ENCODE measurements at places on chromosomes 5 and 9.
A peak's percentile ranks its signal among the peaks of the same experiment; 100 is the strongest.

DNA sequence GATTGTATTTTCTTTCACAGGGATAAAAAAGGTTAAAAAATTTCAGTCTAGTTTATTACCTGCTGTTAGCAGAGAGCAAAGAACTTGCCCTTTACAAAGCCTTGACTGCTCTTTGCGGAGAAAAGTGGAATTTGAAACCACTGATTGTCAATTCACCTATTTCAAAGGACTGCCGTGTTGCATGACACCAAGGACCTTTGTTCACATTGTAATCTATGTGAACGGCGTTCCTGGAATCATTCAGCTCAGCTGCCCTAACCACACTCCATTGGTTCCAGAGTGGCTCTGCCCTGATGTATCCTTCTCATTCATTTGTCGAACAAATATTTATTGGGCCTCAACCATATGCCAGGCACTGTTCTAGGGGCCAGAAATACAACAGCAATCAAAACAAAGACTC, 377.5 kb upstream of the RFX3 start:
- H3K27ac ChIP-seq, result no peak overlapping the region
- H3K4me1 ChIP-seq, result no peaks in the 10 kb centered on the region
- peaks cover 23% of the 10 kb centered on the region for H3K27me3 ChIP-seq
- DNase-seq, result no peak
- H3K4me3 ChIP-seq, result no peak overlapping the region

DNA sequence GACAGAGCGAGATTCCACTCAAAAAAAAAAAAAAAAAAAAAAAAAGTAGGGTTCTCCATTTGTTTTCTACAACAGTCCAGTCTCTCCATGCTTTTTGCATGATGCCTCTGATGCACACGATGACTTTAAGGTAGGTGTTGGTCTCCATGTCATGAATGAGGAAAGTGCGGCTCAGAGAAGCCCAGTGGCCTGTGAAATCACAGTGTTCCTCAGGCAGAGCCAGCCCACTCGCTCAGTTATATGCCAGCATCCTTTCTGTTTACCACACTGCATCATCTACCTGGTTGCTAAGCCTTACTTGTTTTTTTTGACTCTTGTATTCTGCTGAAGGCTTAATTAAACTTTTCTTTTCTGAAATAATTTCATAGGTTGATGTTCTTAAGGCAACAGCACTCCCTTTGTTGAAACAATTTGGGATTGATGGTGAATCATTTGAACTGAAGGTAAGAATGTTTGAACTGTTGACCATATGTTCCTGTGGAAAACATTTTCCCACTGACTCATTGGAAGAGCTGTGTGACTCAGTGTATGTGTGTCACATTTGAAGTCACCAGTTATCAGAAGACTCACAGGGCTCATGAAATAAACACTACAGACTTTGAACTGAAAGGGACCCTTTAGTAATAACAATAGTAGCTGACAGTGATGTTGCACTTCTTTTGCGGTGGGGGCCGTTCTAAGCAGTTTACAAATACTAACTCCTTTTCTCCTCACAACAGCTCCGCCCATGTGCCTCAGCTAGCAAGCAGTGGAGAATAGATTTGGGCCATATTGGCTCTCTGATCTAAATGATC, 40.2 kb downstream of the RCL1 start:
- H3K27ac ChIP-seq, result peak overlapping the region; percentile 51
- H3K36me3 ChIP-seq, result no peaks in the 10 kb centered on the region
- peaks cover 13% of the 10 kb centered on the region for H3K4me1 ChIP-seq
- DNase-seq, result no peak
- no peaks in the 10 kb centered on the region for H3K27me3 ChIP-seq

DNA sequence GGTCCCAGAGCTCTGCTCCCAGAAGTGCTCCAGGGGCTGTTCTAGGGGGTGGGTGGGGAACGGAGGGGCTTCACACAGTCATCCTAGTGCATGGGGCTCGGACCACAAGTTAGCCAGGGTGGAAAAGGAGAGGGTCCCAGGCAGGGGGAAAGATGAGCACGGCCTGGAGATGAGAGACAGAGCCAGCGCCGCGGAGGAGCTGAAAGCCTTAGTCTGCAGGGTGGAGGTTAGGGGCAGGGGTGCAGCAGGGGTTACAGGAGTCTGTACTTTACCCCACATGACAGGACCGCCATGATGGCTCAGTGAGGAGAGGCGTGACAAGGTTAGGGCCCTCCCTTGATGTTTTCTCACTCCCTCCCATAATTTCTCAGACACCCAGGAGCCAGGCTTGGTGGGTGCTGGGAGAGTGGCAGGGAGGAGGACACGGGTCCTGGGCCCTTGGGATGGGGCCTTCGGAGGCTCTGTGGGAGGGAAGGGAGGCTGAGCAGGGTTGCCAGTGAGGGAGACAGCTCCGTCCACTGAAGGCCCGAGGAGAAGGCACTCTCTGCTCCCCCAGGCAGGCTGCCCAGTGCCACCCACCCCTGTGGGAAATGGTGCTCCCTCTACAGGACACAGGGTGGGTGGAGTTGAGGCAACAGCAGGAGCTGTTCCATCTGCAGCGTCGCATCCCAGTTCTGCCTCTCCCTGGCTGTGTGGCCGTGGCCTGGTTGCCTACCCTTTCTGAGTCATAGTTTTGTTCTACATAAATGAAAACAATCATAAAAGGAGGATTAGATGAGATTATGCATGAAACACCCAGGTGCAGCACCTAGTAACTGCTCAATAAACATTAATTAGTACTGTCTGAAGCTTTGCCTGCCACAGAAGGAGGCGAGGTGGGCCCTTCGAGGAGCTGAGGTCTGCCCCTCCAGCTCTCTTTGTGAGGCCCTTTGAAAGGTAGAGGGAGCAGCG, 66.2 kb downstream of the NDST1 start:
- peak; percentile 56 for DNase-seq
- H3K4me1 ChIP-seq, result no peaks in the 10 kb centered on the region
- no peak overlapping the region for H3K27ac ChIP-seq

GRCh38 chr5:6730407-6730806, 17.2 kb downstream of the TENT4A start:
- no peaks in the 10 kb centered on the region for H3K36me3 ChIP-seq
- no peaks in the 10 kb centered on the region for H3K27me3 ChIP-seq
- H3K27ac ChIP-seq, result no peak overlapping the region

DNA sequence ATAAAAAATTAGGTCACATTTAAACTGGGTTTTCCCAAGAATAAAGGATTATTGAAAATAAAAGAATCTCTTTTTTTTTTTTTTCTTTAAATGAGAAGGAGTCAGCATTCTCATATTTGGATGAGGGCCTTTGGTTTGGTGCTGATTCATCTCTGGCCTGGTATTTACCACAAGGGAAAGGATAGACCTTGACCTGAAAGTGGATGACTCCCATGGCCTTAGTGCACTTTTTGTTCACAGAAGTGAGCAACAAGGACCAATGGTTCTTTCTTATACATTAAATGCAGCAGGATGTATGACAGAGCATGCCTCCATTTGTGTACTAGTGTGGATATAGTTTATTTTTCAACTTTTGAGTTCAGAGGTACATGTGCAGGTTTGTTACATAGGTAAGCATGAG, 6.9 kb downstream of the YTHDC2 start:
- H3K27me3 ChIP-seq, result no peaks in the 10 kb centered on the region
- H3K4me1 ChIP-seq, result peaks cover 24% of the 10 kb centered on the region
- no peak for DNase-seq
- H3K4me3 ChIP-seq, result no peak overlapping the region
- no peak overlapping the region for H3K27ac ChIP-seq
- H3K36me3 ChIP-seq, result peaks cover 7% of the 10 kb centered on the region

- no peak overlapping the region for H3K27ac ChIP-seq
- H3K4me3 ChIP-seq, result no peak overlapping the region
- no peaks in the 10 kb centered on the region for H3K4me1 ChIP-seq
- H3K36me3 ChIP-seq, result peaks cover 7% of the 10 kb centered on the region
Measured at GRCh38 chr9:111036429-111036789, 1.9 kb downstream of the LPAR1 start.

DNA sequence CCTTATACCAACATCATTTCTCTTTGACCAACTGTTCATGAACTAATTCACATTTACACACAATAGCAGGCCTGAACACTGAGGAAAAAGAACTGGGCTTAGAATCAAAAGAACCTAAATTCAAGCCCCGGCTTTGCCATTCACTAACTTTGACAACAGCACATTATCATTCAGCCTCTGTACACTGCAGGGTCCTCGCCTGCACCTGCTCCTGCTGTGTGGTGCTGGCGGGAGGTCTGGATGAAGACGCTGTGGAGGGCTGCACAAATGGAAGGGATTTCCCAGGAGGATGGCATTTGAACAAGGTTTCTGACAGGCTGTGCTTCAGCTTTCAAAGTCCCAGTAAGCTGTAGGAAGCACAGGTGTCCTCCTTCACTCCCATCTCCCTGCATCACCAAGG, 151.2 kb downstream of the ZDHHC21 start:
- H3K27ac ChIP-seq, result no peak overlapping the region
- H3K36me3 ChIP-seq, result no peaks in the 10 kb centered on the region
- no peak for DNase-seq
- peaks cover 7% of the 10 kb centered on the region for H3K27me3 ChIP-seq

DNA sequence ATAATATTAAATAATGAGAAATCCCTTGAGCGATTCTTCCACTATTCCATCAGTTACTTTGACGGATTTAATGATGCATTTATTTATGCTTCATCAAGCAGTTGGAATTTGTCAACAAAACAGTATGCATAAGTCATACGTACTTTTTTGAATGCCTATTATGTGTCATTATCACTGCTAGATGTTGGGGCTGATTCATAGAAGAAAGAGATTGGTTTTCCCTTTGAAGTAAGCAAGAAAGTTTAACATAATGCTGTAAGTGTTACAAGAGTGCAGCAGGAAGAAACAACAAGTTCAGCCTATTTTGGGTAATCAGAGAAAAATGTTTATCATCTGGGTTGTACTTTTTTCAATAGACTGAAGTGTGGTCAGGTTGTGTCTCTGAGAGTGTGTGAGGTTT, 121.2 kb upstream of the RANBP3L start:
- H3K27me3 ChIP-seq, result no peaks in the 10 kb centered on the region
- H3K27ac ChIP-seq, result no peak overlapping the region
- no peak for DNase-seq
- H3K4me1 ChIP-seq, result peaks cover 15% of the 10 kb centered on the region
- no peaks in the 10 kb centered on the region for H3K36me3 ChIP-seq

DNA sequence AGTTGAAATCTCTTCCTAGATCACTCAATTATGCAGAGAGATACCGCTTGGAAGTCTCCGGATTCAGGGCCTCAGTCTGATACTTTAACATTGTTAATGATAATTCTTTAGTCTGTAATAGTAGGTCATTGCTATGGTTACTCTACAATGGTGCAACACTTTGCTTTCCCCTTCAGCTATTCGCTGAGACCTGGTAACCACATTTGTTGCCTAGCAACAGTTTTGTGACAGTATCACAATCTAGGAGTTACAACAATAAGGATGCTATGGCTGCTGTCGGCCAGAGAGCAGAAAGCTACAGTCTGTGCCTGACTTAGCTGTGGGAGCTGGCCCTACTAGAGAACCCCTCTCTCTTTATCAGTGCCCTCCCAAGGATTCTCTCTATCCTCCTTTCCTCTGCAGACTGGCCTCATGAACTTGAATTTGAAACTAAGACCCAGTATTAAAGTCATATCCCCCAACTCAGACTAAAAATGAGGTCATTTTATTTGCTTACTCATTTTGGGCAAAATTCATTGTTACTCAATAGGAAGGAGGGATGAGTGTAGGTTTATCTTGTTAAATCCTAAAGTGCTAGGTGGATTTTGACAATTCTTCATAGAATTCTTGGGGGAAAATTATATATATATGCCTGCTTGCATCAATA, 39.3 kb downstream of the NR2F1 start:
- peak overlapping the region; percentile 93 for H3K4me3 ChIP-seq
- H3K36me3 ChIP-seq, result no peaks in the 10 kb centered on the region
- peaks cover 42% of the 10 kb centered on the region for H3K4me1 ChIP-seq
- H3K27ac ChIP-seq, result peak overlapping the region; percentile 95
- H3K27me3 ChIP-seq, result no peaks in the 10 kb centered on the region

DNA sequence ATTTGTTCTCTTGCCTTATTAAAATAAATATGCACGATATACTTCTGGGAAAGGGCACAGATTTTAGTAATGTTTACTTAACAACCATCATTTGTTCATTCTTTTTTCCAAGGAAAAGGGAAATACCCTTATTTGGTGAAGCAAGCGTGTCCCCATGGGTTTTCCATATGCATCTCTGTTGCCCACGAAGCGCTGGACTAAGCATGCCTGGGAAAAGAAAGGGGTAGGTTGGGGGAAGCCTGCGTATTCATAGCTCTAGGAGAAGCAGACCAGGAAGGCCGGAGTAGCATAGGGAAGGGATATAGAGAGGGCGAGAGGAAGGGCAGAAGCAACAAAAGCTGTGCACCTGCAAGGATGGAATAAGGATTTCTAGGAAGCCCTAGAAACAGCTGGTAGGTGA, 61.8 kb upstream of the ACO1 start:
- no peak for DNase-seq
- no peaks in the 10 kb centered on the region for H3K4me1 ChIP-seq
- no peaks in the 10 kb centered on the region for H3K36me3 ChIP-seq
- no peak overlapping the region for H3K4me3 ChIP-seq

DNA sequence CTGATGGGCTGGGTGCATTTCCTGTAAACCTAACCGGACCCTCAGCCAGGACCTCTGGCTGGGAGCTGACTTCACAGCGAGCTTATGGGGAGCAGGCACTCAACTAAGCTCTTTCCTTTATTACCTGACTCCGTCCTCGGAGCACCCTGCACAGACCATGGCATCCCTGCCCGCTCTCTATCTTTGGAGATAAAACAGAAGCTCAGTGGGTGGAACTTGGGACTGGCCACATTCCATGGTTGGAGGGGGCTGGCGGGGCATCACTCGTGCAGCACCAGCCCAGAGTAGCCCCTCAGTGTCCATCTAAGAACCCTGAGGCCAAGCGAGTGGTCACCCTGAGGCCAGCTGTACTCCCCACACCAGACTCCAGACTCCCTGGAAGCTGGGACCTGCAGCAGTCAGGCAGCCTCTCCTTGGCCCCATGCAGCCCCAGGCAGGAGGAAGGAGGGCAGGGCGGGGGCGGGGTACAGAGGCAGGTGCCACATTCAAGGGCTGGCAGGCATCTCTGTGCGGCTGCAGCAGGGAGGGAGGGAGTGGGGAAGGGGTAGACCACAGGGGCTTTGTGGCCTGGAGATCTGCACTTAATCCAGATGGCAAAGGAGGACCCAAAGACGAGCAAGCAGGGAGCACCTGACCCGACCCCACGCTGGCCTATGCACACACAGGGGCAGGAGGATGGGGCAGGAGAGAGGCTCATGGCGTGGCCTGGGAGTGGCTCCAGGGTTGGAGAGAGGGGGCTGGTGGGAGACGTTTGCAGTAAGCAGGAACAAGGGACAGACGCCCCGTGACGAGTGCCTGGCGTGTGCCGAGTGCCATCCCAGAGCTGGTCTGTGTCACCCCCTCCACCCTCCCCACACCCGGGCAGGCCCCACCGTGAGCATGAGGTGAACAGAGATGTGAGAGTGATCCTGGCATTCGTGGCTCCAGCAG, 26.1 kb downstream of the GLT6D1 start:
- H3K27me3 ChIP-seq, result no peaks in the 10 kb centered on the region
- H3K4me3 ChIP-seq, result no peak overlapping the region
- H3K36me3 ChIP-seq, result no peaks in the 10 kb centered on the region
- H3K4me1 ChIP-seq, result no peaks in the 10 kb centered on the region
- no peak overlapping the region for H3K27ac ChIP-seq
- DNase-seq, result peak; percentile 45

GRCh38 chr5:172575416-172575815, 65.6 kb upstream of the NEURL1B start:
- DNase-seq, result no peak
- peaks cover 7% of the 10 kb centered on the region for H3K27me3 ChIP-seq
- no peak overlapping the region for H3K4me3 ChIP-seq
- H3K4me1 ChIP-seq, result no peaks in the 10 kb centered on the region
- no peak overlapping the region for H3K27ac ChIP-seq
- no peaks in the 10 kb centered on the region for H3K36me3 ChIP-seq

GRCh38 chr9:112554516-112554915, 67.9 kb downstream of the KIAA1958 start:
- no peak overlapping the region for H3K4me3 ChIP-seq
- H3K27me3 ChIP-seq, result no peaks in the 10 kb centered on the region
- H3K4me1 ChIP-seq, result peaks cover 5% of the 10 kb centered on the region
- H3K36me3 ChIP-seq, result no peaks in the 10 kb centered on the region

All from natural killer cell treated with Interleukin-12 subunit alpha and Interleukin-12 subunit beta and Interleukin-15 and Interleukin-18, amount 100 ng/mL, for 72 hours (primary cell).